ENCODE measurements at places on chromosomes 5 and 9.
A peak's percentile ranks its signal among the peaks of the same experiment; 100 is the strongest.

GRCh38 chr9:114156657-114157421, 1.5 kb downstream of the COL27A1 start:
- DNase-seq, result peak; percentile 65

GRCh38 chr5:107616213-107616612, 54.5 kb downstream of the EFNA5 start:
- DNase-seq, result no peak

DNA sequence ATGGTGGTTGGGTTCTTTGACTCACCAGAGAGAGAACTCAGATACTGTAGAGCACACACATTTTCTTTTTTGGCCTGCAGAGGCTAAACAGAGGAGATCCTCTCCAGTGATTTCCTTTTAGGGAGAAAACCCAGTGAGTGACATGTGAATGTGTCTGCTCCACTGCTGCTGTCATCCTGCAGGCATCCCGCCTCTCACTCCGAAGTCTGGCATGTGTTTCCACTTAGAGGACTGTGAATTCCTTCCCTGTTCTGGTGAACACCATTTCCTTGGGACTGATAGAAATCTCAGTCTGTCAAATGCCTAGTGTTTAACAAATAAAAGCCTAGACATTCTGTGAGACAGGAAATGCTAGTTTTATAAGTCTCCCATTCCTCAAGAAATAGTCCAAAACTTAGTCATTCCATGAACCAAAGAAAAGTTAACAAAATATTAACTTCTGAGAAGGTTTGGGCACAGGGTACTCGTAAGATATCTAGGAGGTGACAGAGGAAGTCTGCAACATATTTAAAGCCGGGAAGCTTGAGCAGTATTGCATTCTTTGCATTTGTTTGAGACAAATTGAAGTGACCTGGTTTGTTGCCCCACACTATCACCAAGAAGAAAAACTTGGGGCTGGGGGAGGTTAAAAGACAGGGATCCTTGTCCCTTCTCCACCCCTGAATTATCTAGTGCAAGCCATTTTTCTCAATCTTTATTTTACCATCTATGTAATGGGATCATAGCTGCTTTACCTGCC, 74.9 kb upstream of the NIPAL4 start:
- no peak for DNase-seq

DNA sequence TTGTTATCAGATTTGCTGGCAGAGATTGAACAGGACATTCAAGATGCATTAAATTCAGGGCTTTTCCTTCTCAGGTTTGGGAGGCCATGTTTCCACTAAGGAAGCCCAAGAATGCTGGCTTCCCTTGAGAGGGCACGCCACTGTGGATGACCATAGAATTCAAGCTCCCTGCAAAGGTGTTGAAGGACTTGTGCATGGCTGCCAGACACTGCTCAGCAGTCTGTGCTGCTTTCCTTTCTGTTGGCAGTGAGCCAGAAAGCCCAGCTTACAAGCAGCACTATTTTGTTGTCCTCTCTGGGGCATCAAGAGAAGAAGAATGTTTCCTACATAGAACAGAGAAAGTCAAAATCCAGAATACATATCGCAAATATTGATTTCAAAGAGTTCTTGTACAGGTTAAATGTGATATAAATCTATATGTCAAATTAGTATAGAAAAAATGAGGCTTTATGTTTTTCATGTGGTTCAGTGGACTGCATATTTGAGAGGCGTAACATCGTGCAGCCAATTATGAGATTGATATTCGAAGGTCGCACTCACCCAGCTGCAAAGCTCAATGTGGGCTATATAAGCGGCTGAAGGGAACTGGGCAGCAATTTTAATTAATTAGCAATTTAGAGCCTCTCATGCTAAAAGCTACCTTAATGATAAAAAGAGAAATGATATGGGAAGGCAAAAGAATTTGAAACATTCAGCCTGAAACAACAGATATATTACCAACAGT, 103.1 kb upstream of the ISL1 start:
- DNase-seq, result no peak

DNA sequence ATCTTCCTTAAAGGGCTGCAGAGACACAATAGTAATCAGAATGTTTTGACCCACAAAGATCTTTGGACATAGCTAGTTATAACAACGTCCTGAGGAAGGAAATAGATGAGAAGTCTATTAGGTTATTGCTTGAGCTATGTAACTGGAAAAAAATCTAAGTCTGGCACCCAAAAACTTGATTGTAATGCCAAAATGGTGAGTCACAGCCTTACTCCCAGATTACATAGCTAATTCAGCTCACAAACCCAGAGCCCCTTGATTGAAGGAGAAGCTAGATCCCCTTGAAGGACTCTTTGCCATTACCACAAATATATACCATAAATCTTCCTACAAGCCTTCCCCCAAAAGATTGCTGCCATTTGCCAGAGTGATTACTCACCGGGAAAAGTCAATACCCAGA, 341.8 kb upstream of the KIF2A start:
- DNase-seq, result no peak

DNA sequence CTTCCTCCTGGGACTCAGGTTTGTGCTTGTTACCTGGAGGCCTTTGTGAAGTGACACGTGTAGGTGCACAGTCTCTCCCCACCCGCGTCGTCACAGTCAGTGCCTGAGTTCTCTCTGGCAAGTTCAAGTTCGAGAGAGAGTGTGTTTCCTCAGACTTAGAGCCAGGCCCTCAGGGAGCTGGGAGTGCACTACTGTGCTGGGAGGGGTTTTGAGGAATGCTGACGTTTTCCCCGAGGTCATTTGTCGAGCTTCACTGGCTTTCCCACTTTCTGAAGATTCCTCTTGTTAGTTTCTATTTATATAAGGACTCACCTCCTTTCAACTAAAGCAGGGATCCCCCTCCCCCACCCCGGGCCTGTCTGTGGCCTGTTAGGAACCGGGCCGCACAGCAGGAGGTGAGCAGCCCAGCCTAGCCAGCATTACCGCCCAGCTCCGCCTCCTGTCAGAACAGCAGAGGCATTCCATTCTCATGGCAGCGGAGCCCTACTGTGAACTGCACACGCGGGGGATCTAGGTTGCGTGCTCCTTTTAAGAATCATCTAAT, 209.2 kb downstream of the DIRAS2 start:
- no peak for DNase-seq

DNA sequence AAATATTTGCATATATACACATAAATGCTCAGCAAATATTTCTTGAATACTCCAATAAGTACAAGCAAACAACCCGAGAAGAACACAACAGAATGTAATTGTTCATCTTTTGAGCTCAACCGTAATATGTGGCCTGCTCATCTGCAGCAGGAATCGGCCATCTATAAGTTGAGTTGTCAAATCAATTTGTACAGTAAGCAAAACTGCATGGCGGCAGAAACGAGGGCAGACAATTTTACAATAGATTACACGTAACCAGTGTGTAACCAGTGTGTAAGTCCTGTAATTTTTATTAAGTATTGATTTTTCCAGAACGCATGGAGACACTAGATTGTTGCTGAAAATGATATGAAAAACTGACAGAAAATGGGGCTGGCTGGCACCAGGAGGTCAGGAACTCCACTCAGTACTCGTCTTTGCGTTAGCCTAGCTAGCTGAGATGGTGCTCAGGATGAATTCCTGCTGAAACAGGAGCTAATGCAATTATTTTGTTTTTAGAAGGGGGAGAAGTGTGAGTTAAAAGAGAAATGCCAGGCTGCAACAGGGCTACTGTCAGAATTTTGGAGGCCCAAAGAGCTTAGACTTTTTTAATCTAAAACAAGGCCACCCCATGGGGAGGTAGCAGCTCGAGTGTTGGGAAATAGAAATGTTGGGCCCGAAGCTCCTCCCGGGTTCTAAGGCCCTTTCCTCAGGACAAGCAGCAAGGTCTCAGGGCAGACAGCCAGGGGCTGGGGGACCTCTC, 682 bp downstream of the DHX29 start:
- DNase-seq, result no peak

- DNase-seq, result no peak
Measured at GRCh38 chr9:129163753-129164152, 14.3 kb downstream of the IER5L start.

DNA sequence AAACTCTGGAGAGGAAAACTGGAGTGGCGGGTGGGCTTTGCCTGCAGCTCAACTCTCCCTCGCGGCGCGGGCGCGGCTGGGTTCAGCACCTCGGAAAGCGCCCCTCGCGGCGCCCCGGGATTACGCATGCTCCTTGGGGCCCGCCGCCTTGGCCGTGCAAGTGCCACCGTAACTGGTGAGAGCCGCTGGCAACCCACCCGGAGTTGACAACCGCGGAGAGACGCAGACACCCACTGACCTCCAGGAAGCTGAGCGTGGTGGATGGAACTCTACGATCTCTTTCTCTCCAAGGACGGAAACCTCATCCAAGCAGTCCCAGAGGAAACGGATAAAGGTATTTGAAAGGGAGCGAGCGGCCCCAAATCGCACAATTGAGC, 194 bp upstream of the RXFP3 start:
- DNase-seq, result peak; percentile 73

DNA sequence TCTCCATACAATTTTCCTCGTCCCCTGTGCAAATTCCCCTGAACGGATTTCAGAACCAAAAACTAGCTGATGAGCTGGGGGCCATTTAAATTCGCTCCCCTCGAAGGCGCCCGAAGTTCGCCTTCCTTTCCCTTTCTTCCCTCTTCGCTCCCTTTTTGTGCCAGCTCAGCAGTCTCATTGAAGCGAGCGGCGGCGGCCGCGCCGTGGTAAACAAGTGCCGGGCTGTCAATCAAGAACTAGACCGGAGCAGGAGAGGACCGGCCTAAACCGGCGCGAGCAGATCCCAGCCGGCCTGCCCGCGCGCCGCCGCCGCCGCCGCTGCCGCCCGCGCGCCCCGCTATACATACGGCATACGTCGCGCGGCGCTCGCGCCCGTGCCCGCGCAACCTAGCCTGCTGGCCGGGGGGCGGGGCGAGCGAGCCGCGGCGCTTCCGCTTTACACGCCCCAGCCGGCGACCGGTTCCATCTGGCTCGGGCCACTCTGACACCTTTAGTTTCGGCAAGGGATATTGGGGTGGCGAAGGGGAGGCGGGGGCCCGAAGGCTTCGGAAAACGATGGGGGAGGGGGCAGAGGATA, 3.1 kb downstream of the ARRDC3 start:
- DNase-seq, result peak; percentile 98

DNA sequence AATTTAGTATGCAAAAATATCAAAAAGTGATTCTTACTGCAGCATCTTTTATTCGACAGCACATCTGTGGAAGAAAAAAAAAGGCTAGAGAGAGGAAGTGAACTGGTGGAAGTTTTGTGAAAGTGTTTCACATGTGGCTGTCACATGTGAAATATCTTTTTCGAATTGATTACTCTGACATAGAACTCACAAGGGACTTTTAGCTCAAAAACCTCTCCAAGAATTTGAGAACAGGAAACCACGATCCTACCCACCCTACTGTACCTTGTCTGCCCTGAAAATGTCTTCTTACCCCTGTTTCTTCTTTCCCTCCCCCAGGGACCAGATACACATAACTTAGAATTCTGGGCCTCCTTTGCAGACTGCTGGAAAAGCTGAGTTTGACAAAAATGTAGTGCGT, 106.5 kb upstream of the PRRC1 start:
- no peak for DNase-seq

DNA sequence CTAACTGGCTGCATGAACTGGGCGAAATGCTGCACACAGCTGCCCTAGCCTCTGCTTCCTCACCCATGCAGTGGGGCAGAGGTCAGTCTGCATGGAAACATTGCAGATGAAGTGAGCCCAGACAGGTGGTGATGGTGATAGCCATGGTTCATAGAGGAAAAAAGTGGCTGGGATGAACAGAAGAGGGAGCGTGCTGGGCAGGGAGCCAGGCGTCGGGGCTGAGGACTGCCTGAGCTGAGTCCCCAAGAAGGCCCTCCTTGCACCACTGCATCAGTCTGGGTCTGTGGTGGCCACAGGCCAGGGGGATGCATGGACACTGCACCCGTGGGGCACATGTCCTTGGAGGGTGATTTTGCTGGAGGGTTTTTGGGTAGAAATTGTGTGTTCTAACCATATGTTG, 80.5 kb downstream of the AMBP start:
- DNase-seq, result peak; percentile 33

DNA sequence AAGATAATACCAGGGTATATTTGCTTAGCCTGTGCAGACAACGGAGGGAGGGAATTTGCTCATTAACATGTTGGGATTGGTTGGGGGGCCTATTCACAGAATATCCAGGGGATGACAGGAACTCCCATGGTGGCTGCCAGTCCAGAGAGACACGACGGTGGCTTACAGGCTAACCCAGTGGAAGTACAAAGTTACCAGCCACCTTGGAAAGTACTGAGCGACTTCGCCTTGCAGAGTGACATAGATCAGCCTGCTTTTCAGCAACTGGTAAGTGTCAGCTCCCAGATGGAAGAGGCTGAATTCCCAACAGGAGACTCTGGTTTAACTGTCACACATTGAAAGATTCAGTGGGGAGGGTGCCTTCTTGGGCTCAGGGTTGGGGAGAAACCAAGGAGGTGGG, 7.9 kb downstream of the ISL1 start:
- no peak for DNase-seq

DNA sequence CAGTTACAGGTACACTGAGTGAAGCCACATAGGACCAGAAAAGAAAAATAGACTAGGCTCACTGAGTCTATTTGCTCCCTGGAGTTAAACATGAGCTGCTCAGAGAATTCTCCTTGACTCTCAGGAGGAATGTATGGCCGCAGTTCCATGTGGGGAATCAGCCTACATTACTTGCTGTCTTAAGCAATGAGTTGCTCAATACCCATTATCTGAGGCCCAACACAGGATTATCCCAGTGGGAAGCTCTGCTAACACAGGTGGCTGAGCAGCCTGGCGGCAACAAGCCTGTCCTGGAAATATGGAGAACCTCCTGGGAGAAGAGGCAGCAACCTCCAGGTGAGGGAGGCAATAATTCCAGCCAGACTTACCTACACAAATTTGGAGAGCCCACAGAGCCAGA, 177.5 kb upstream of the NREP start:
- DNase-seq, result no peak

- DNase-seq, result no peak
Measured at GRCh38 chr5:101458587-101458986, 555.5 kb upstream of the ST8SIA4 start.

DNA sequence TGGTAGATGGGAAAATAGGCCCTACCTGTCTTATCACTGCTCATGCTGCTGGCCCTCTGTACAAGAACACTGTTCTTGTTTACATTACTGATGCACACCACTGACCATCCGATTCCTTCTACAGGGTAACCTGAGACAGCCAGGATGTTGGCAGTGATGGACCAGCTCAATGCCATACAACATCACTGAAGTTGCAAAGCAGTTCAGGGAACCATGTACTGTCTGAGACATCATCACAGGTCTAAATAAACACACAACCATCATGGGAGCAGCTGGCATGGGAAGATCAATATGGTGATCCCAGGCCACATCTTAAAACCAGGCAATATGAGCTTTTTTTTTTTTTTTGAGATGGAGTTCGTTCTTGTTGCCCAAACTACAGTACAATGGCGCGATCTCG, 59.0 kb downstream of the IARS1 start:
- no peak for DNase-seq

Measured in activated effector memory CD4-positive, alpha-beta T cell treated with anti-CD3 and anti-CD28 coated beads, Interleukin-2, amount 50 U/mL, for 16 hours (primary cell).